GF-D8 (cell line): ENCODE measurements at places on chromosomes 3 and 15.

- DNase-seq = no peak
Measured at GRCh38 chr3:196712514-196713413, 587 bp downstream of the PIGX start.

DNA sequence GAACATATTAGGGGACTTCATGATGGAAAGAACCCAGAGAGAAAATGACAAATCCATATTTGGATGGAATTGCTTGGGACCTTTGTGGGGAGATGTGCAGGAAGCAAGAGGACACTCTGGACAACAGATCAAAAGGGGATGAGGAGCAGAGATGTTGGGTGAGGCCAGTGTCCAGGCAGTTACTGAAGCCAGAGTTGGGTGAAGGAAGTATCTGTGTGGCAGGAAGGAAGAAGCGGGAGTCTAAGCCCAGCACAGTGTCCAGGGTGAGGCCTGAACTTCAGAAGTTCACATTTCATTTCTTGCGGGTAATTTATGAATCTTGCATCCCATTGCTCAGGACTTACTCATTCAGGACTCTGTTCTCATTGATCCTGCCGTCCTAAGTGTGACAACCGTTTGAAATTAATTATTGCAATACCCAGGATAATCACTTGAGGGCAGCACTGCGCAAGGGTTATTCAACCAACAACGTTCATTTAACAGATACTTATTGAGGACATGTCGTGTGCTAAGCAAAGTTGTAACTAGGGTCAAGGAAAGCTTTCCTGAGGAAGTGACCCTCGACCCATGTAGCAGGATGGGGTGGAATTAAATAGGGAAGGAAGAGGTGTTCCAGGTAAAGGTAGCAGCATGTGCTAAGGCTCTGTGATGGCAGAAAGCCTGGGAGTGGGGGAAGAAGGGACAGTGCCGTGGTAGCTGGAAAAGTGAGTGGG lies 61.3 kb upstream of the CMTM8 start:
- peak; percentile 20 for DNase-seq

DNA sequence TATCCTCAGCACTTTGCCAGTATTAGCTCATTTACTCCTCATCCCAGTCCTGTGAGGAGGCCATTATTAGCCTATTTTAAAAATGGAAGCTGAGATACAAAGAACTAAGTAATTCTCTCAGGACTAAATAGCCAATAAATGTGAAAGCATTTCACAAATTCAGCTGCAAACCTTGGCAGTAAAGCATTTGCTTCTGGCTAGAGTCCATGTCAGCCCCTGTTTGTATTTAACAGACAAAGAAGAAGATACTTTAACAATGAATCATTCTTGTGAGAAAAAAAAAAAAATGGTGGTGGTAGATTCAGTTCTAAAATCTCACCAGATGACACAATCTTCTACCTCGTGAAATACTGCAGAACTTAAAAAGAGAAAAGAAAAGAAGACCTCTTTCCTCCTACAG lies 85.0 kb upstream of the CNTN6 start:
- no peak for DNase-seq

DNA sequence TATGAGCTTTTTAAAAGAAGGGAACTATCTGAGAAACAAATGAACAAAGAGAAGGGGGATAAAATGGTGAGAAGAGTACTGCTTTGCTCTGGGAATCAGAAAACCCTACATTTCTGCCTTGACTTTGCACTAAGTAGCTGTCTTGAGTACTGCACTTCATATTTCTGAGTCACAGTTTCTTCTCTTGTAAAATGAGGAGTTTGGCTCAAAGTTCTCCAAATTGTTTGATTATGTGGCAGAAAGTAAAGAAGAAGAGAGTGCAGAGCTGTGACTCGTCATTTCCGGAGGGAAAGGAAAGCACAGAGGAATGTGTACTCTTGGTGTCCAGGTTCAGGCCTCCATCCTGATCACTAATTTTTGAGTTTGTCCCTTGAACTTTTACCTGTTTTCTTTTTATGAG lies 54.7 kb downstream of the TP63 start:
- DNase-seq = no peak

DNA sequence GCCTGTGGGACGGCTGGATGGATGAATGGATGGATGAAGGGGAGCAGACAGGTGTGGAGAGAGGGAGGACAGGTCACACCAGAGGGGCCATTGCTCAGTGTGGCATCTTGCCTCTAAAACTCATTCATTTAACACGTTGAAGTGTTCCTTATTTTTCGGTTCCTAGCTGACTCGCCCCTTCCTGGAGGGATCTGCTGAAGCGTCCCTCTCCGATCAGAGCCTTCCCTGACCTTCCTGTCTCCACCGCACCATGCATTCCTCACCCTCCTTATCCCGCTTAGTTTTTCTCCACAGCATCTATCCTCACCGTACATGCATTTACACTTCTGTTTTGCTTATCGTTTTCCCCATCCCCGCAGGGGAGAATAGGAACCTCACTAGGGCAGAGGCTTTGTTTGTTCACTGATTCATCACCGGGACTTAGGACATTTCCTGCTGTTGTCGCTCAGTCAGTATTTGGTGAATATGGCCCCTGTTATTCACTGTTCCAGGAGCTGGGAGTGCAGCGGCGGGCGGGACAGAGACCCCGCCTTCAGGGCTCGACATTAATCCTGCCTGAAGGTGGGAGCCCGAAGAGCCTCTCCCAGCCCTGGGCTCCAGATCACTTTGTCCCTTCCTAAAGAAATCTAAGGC lies 32.0 kb downstream of the FOXL2 start:
- peak; percentile 61 for DNase-seq
